ENCODE measurements at places on chromosomes 2 and 18.

DNA sequence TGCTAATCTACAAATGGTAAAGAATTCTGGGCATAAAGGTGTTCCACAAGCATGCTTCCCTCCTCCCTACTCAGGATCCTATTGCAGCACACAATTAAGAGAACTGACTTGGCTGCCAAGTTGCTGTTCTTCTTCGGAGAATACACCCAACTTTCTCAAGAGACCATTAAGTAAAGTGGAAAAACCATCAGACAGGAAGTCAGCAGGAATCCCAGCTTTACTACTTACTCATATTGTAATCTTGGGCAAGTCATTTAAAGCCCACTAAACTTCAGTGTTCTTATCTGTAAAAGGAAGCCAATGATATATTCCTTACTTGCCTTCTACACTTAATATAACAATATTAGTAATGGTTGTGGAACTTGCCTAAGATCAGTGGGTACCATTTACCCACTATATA lies 37.8 kb downstream of the PSTPIP2 start:
- no peak for DNase-seq

- DNase-seq: no peak
These were observed 239.3 kb downstream of the ZNF385B start for GRCh38 chr2:179622112-179622511.

- DNase-seq: no peak
These were observed 47.8 kb downstream of the INPP4A start for GRCh38 chr2:98492441-98492840.

- DNase-seq: no peak
These were observed 71.7 kb upstream of the WDR75 start for GRCh38 chr2:189369566-189369965.

GRCh38 chr2:48479915-48480314 lies 50.0 kb upstream of the STON1 start:
- no peak for DNase-seq

GRCh38 chr2:232523402-232523681 lies 2.6 kb upstream of the CHRND start:
- DNase-seq: no peak

DNA sequence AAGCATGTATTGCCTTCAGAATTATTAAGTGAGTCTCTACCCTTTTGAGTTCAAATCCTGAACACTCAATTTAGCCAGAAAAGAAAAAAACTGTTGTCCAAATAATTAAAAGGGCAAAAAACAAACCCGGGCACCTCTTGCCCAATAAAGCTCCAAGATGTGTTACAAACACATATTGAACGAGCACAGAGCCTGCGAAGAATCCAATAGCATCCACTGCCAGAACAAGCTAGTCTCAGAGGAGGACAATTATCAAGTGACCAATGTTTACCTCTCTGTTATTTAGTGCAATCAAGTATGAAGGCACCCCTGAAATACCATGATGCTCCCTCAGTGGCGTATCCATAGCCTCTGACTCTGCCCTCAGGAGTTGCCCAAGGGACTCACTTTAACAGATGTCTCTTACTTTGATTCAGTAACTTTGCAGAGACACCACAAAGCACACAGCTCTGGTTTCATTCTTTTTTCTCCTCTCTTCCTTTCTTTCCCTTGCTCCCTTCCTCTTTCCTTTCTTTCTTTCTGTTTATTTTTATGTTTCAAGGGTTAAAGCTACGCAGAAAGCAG lies 93.5 kb upstream of the SPATS2L start:
- no peak for DNase-seq

DNA sequence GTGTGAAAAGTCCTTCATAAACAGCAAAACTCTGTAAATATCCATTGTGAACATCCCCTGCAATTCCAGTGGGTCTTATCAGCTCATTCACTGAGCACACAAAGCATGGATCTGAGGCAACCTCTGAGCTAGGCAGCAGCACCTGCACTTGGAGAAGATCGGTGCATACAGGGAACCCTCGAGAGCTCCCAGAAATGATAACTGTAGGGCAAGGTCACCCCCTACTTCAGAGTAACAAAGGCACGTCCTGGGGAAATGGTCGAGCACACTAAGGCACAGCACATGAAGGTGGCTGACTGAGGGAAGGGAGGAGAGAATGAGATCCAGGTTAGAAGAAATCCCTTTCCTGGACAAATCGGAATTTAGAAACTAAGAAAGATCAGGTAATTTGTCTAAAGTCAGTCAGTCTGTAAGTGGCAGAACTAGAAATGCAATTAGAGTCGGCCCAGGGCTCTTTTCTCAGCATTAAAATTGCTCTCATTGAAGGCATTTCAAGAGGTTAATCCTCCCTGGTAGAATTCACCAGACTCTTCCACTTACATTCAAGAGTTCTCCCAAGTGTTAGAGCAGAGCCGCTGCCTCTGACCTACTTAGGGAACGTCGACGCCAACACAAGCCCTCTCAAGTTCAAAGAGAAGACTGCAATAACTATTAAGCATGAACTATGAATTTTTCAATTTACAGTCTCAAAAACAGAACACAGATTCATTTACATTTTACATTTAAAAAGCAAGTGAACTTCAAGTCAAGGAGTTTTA lies 45.9 kb downstream of the PXDN start:
- no peak for DNase-seq

- DNase-seq: no peak
These were observed 40.5 kb upstream of the KIDINS220 start for GRCh38 chr2:8877894-8878293.

DNA sequence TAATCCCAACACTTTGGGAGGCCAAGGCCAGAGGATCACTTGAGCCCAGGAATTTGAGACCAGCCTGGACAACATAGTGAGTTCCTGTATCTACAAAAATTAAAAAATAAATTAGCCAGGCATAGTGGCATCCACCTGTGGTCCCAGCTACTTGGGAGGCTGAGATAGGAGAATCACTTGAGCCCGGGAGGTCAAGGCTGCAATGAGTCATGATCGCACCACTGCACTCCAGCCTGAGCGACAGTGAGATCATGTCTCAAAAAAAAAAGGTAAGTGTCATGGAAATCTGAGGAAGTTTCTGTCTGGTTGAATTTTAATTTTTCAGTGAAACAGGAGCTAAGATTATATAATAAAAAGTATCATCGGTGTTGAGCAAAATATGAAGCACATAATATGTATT lies 2.5 kb upstream of the C2orf15 start:
- DNase-seq: no peak

- no peak for DNase-seq
These were observed 299.2 kb upstream of the TFPI start for GRCh38 chr2:187853381-187853791.

DNA sequence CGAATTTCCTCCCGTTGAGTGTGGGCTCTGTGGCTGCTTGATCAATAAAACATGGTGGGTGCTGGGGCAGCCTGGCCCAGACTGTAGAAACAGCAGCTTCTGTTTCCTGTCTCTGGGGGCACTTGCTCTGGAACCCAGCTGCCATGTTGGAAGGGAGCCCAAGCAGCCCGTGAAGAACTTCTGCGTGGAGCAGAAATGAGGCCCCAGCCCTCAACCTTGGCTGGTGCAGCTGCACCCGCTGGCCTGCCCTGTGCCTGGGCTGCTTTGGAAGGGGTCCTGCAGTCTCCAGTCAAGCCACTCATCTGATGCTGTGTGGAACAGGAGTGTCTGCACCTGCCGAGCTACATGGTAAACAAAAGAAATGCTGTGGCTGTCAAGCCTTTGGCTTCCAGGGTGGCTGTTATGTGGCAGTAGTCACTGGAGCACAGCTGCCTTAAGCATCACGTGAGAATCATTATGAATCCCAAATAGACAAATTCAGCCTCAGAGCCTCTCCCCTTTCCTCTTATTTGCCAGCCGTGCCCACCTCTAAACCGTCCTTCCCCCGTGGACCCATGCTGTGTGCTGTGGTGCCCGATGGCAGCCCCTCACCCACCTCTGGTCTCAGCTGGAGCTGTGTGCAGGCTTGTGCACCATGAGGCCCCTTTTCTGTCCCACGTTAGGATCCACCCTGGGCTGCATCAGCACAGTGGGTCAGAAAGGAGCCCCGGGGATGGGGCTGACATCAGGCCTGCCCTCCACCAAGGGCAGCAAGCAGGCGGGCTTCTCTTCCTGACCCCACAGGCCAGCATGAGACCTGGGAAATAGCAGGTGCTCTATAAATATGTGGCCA lies 134.0 kb upstream of the HDAC4 start:
- DNase-seq: no peak

DNA sequence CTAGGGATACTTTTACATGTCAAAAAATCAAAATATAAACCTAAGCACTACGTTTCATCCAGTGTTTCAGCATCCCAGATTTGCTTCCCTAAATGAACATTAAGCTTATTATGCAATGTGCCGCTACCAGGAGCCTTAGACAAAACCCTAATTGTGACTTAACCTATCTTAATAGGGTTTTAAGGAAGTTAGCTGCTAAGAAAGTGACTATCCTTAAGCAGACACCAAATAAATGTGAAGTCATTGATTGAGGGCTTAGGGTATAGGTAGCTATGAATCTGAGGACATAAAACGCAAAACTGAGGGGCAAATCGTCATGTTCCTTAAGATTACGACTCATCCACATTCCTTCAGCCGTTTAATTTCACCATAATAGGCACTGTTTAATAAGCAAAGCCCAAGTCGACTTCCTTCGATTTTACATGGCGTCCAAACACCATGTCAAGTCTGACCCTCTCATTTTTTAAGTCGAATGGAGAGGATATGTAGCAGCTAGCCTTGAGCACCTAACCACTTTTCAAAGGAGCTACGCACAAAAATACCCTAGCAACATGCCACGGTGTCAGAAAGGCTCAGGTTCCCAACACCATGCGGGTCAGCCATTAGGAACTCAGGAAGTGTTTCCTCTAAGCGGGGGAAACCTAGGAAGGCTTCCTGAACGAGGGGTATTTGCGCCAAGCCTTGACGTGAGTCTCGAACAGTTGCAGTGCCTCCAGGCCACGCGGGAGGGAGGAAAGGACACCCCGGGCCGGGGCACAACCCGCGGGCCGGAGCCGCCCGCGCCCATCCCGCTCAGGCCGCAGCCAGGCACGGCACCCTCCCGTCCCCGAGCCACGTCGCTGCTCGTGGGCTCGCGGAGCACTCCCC lies 1.0 kb downstream of the HDLBP start:
- no peak for DNase-seq

- DNase-seq: no peak
These were observed 1105.1 kb upstream of the PIK3C3 start for GRCh38 chr18:40849886-40850285.

DNA sequence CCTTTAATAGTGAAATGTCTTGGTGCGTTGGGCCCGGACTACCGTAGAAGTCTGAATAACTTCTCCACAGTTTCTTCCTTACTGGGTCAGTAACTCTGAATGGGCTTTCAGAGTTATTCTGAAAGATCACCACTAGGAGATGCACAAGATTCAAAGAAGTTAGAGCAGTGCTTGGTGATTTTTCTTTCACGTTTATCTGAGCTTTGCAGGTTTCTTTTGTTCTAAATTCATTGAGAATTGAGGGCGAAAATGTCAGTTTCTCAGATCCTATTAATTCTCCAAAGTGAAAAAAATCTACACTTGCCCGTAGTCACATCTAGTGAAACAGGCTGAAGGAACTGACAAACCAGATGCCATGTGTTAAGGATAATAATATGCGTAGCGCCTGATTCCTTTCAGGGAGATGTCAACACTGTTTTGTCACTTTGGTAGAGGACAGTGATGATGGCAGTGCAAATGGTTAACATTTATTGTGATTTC lies 70.1 kb downstream of the QPCT start:
- DNase-seq: peak; percentile 40

- DNase-seq: no peak
These were observed 326.7 kb downstream of the SUCLG1 start for GRCh38 chr2:84132370-84132769.

DNA sequence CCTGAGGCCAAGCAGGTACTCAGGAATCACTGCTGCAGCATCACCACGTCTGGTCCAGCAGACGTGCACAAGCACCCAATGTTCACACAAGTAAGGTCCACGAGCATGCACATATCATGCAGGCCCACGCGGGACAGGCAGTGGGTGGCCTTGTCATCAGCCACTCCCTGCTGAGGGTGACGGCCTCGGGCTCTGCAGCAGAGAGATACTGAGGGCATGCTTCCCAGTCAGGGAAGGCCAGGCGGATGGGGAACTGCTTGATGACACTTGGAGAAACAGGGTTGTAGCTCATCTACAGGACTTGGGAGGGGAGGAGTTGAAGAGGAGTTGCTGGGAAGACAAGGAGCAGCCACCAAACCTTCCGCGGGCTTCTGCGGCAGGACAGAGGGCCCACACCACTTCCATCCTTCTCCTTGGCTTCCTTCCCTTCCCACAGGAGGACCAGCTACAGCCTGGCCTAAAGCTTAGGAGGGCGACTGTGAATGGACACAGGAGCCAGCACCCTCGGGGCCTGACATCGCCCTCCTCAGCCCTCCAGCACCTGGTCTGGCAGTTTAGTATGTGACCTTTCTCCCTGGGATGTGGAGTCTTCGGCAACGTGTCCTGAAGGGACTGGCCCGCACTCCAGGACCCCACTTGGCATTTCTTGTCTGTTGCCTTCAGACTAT lies 15.2 kb downstream of the MFSD2B start:
- DNase-seq: no peak

DNA sequence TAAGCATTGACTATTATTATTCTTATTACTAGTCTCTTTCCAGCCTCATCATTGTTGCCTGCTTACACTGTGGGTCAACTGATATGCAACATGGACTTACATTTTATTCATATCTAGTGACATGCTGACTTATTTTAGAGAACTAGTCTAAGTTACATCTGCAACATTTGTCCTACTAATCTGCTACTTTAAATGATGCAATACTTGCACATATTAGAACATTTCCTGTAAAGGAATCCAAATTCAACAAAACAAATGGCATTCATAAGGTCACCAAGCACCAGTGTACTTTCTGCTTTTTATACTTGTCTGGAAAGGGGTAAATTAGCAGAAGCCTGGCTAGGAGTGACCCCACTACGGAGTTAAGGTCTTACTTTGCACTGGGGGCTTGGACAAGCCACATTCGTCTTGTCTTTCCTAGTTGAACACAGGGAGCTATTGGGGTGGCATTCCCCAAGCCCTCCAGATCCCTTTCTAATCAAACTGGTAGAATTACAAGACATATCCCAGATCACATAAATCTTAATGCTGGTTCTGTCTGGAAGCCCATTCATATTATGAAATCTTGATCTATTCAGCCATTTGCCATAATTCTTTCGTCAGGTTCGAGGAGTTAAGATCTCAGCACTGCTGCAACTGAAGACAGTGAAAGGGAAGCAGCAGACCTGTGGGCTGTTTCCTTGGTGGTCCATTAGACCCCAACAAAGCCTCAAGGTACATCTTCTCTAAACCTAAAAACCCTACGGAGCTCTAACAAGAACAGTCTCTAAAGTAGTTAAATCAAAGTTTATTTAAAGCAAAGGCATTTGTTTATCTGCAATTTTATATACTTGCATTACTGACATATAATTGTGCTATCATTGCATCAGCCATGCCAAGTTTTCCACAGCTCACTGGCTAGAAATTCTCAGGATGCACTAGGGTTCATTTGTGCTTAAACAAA lies 49.9 kb upstream of the RTN4 start:
- no peak for DNase-seq
